ENCODE measurements at places on chromosomes 5 and 9.

- DNase-seq, result peak; percentile 92
These were observed 61.3 kb downstream of the RAPGEF1 start for GRCh38 chr9:131678499-131679111.

DNA sequence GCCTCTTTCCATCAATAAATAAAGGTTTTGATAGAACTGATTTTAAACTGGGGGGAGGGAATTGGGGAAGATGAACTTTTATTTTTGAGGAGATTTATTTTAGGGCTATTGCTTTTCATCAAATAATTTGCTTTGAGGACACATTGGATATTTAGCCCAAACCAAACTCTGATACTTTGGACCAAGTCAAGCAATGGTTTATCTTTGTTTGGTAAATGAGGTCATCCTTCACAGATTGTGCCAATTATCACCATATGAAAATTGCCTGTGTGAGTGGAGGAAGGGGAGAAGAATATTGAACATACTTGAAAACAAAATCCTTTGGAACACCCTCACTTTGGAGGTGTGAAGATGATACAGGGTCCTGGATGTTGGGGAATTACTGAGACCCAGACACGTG lies 176.9 kb upstream of the CD180 start:
- no peak for DNase-seq

- no peak for DNase-seq
These were observed 297.1 kb downstream of the HCN1 start for GRCh38 chr5:45399041-45399440.

DNA sequence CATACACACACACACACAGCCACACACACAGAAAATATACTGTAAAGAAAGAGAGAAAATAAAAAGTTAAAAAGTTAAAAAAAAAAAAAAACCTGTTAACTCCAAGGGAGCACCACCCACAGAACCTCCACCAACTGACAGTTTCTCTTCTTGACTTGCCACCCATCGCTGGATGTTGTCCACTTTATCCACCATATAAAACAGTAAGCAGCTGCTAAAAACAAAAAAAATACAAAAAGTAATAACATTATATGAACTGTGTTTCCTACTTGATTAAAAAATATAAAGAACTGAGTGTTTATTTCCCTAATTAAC lies 1.2 kb downstream of the PURA start:
- no peak for DNase-seq

- peak; percentile 68 for DNase-seq
These were observed 94.2 kb upstream of the VCAN start for GRCh38 chr5:83377131-83377865.

DNA sequence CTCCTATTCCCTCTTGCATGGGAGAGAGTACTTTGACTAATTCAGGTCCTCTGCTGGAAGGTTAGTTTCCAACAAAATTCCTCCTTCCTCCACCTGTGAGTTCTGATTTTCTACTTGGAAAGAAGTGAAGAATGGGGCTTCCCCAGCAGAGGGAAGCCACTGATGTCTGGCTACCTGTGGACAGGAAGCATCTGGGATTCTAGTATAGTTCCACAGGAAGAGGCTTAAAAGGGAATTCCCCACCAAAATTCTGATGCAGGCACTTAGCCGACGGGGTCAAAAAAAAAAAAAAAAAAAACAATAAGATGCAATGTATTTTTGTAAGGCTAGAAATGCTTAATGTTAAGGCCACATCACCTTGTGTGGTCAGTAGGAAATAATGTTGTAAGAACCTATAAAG lies 33.4 kb downstream of the PCDHGC5 start:
- DNase-seq, result no peak

GRCh38 chr5:17103461-17103860 lies 114.0 kb upstream of the BASP1 start:
- DNase-seq, result no peak

DNA sequence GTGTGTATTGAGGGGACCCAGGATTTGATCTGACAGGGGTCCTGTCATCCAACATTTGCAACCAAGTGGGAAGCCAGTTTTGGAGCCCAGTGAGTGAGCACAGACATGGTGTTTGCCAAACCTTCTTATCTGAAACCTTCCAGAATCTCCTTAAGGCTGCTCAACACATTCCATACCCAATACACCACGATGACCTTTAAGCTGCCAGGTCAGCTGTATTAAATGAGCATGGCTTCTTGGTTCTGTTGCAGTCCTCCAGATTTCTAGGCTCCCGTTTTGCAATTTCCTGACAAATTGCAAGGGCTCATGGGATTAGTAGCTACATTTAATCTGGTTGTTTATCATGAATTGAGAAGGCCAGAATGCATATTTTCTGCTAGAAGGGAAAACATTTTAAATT lies 124.2 kb upstream of the ATP10B start:
- DNase-seq, result no peak

- no peak for DNase-seq
These were observed 140.7 kb downstream of the BOD1 start for GRCh38 chr5:173475780-173476179.

DNA sequence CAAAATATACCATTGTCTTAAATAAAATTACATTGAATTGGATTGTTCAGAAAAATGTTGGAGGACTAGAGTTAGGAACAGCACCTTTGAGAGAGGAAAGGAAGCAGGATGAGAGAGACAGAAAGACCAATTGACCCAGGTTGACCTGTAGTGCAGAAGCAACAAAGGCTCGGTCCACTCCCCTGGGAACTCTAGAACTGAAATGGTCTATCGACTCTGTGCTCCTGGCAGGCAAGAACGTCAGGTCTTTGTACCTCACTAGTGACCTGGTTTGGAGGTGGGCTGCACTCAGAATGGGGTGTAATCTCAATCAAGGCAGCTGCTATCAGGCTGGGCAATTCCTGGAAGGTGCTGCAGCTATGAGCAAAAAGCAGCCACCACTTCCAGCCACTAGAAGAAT lies 110.8 kb downstream of the FAM174A start:
- no peak for DNase-seq

- DNase-seq, result no peak
These were observed 545 bp downstream of the CDKN2B-AS1 start for GRCh38 chr9:21995006-21995665.

GRCh38 chr9:7844242-7844641 lies 44.7 kb upstream of the DMAC1 start:
- no peak for DNase-seq

DNA sequence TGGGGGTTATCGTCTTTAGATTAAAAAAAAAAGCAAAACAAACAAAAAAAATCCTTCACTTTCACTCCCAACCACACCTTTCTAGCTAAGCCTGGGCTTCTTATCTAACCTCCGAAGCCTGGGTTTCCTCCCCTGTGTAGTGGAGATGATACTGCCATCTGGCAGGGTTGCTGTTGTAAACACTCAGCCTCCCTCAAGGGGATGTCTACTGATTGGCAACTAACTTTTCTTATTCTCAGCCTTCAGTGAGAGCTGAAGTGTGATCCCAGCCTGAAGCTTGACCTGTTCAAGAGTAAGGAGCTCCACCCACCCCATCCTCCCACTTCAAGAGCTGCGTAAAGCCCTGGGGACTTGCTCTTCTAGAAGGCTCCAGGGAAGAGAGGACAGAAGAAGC lies 21.5 kb upstream of the WWC1 start:
- DNase-seq, result no peak

GRCh38 chr9:14159440-14160216 lies 154.3 kb downstream of the NFIB start:
- DNase-seq, result no peak

- no peak for DNase-seq
These were observed 7.8 kb upstream of the ANXA1 start for GRCh38 chr9:73143711-73144328.

DNA sequence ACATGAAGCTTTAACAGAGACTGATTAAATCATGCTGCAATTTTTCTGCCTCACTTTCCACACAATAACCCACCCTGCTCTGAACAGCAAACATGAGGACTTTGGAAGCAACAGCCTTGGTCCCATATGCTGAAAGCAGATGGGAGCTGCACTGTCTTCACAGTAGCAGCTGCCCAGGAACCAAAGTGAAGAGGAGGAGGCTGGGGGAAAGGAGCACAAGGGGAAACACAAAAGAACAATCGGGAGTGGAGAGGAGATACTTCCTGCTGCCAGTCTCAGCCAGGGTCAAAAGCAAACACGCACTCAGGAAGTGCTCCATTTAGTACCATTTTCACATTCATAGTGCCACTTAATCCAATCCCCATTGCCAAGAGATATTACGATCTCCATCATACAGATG lies 183.3 kb upstream of the PUM3 start:
- DNase-seq, result no peak

DNA sequence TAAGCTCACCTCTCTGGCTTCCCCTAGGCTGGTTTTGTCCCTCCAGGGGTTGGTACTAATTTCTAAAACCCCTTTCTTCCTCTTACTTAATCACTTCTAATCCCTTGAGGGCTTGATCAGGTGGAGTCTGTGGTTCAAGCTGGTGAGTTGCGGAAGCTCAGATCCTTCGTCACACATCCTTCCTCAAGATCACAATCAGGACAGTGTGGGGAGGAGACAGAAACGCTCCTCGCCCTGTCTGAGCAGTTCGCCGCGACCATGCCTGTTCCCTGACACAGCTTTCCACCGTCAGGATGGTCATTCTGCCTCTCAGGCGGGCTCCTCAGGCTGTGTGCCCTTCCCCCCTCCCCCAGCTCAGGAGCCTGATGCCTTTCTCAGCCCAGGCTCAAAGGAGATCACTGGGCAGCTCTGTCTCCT lies 24.3 kb downstream of the CPLX2 start:
- DNase-seq, result no peak

DNA sequence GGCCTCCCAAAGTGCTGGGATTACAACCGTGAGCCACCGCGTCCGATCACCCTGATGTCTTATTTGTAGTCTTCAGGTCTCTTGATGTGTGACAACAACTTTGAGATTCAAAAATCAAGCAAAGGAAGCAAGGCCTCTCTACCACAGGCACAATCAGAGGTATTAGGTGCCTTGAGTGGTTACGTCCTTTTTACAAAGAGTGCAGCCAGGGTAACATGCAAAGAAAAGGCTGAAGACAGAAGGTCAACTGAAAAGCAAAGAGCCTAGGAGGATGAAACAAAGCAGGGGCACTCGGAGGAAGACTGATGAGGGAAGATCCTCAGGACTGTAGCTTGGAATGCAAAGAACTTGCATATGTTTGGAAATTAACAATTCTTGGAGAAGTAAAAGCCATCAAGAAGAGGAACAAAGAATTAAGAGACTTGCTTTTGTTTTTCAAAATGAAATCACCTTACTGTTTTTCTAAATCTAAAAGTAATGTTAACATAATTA lies 362.1 kb downstream of the EBF1 start:
- no peak for DNase-seq

DNA sequence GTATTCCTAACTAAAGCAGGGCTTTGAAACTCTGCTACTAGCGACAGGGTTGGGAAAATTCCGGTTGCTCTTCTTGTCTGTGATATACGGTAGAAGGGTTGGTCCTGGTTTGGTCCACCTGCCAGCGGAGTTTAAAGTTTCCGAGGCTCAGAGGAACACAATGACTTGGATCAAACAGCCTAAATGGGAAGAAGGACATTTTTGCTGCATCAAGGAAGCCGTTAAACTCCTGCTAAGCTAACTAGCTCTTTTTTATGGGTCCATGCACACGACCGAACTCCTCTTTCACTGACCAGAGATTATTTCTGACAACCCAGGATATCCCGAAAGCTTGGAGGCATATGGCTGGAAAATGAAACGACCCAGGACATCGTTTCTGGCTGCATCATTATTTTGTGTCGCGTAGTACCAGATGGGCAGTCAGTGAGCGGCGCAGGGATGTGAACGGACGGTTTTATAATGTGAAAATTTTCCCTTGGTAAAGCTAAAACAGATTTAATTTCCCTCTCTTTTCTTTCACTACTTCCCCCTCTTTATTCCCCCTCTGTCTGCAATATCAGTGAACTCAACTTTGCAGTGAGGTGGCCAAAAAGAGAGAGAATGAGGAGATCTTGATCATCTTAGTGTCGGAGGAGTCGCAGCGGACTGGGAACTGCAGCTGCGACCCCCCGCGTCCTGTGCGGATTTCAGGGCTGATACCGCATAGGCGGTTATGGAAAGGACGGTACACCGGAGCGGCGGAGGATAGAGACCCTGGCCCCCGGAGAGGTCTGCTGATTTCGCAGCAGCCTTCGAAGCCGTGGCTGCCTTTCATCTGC lies at the start of gene LURAP1L:
Gene LURAP1L (plus strand): TSS at position 160 of the 818 bp plus-strand sequence. CDS start 696 bp downstream, outside the sequence.
- no peak for DNase-seq

- no peak for DNase-seq
These were observed 26.8 kb downstream of the WWC1 start for GRCh38 chr5:168318240-168318639.

- DNase-seq, result no peak
These were observed 479.0 kb downstream of the ZSWIM6 start for GRCh38 chr5:61811052-61811451.

GRCh38 chr5:36552651-36553393 lies 53.6 kb upstream of the SLC1A3 start:
- DNase-seq, result no peak

DNA sequence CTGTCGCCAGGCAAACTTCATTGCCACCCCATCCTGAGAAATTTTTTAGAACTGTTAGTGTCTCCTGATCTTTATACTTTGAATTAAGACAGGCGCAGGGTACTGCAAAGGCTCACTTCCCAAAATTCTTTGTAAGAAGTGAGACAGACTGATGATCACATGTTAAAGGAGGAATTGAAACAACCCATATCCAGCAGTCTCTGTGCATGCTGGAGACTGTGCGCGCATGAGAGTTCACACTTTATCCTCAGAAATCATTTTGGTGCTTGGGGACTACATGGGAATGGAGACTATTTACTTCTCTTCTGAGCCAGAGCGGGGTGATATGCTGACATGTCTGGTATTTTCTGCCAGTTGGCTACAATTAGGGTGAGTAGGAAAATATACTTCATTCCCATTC lies 91.2 kb downstream of the ZNF474 start:
- no peak for DNase-seq

DNA sequence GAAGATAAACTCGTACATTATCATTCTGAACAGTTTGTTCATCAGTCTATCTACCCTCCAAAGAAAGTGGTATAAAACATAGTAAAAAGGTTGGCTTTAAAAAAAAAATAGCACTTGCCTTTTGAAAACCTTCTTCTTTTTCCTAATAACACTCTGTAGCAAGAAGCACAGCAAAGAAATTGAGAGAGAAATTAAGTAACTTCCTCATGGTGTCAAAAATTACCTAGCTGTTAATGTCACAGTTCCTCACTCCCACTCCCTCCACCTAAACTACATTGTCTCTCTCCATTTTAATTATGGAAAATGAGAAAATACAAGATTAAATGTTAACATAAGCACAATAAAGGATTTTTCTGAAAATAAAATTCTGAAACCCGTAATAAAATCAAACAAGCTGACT lies 72.2 kb downstream of the CERT1 start:
- no peak for DNase-seq

DNA sequence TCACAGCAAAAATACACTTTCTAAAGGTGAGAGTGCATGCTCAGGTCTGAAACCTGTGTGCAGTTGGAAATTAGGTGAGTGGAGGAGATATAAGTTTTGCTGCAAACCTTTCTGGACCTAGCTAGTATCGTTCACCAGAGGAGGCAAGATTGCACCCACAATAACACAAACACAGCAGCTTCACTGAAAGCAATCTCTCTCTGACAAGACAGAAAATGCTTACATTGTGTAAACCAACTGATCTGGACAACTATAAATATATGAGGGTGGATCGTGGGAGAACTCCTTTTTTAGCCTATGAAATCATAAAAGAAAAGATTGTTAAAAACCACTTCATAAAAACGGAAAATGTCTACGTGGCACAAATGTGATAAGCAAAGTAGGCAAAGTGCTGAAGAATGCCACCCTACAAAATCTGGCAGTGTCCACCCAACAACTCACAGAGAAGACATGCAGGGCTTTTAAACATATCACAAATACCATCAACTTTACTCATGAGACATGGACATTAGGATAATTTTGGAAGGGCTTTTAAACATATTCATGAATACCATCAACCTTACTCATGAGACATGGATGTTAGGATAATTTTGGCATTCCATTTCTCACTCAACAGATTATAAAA lies 134.3 kb downstream of the CDH18 start:
- DNase-seq, result peak; percentile 76

Measured in BJ (cell line).